ENCODE measurements at places on chromosomes 7 and 10.

DNA sequence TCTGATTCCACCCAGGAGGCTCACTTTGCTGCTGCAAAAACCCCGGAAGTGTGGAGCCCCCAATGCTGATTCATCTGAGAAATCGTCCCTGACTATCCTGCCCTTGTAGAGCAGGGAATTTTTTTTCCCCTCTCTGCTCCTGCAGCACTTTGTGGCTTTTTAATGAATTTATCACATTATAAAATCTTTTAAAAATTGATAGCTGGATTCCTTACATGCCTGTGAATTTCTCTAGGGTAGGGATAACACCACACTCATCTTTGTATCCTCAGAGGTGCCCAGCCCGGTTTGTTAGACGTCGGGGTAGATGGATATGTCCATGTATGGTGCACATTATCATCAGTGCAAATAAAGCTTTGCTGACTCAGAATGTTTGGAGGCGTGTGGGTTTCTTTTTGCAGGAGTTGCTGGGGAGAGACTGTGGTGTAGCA is 185.7 kb downstream of the STK31 start:
- DNase-seq = no peak

DNA sequence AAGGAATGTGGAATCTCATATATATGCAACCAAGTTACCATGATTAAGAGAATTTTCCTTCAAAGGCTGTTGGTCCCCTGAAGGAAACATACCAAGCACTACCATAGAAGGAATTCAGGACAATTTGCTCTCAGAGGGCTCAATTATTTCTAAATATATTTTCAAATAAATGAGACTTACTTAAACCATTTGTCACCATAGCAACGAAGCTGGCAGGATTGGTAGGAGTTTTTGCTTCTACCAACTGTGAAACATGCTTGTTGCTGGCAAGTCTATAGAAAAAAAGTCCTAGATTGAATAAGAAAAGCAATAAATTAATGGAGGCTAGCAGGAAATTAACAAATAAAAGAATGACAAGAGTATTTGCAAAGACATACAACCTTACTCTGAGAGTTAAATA is 156.9 kb upstream of the NPSR1 start:
- no peak for DNase-seq

GRCh38 chr7:41576166-41576565 is 126.7 kb downstream of the INHBA start:
- no peak for DNase-seq

DNA sequence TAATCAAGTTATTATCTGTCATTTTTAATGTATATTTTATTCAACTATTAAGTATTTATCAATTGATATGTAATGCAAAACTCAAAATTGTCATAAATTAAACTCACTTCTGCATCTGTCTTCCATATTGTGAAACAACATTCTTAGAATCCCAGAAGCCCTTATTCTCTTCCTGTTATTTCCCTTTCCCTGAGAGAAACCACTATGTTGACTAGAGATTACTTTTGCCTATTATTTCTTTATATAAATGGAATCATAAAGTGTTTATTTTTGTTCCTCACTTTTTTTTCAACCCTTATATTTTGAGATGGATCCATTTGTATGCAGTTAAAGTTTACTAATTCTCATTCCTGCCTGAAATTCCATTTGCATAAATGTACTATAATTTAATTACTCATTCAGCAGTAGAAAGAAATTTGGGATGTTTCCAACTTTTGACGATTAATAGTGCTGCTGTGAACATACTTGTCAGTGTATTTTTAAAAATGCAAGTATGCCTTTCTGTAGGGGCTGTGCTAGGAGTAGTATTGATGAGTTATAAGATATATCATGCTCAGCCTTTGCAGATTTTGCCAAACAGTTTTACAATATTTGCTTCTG is 211.2 kb downstream of the SEMA3D start:
- DNase-seq = no peak

- DNase-seq = no peak
Observed at GRCh38 chr7:31705377-31705776, 18.4 kb downstream of the PPP1R17 start.
